Subcutaneous adipose tissue (tissue), 4 donors: ENCODE measurements at places on chromosomes 5 and 9. TPM values are rescaled to one million over a fixed set of nuclear protein-coding genes. Genes with fewer than 3 reads are reported as not detected.

The FABP6 gene
- not detected for total RNA-seq

The OR1J2 gene
- not detected for total RNA-seq

The C5orf58 gene
- 1.5 TPM for total RNA-seq

The ADCY2 gene
- total RNA-seq: 18.5 TPM

The OMD gene
- total RNA-seq: 35.0 TPM

The HTR1A gene
- not detected for total RNA-seq

The WDR31 gene
- total RNA-seq: 1.4 TPM

The LECT2 gene
- total RNA-seq: not detected

The GHR gene
- 191 TPM for total RNA-seq

The MAP3K1 gene
- total RNA-seq: 19.9 TPM

The SPATA31A1 gene
- total RNA-seq: not detected

The ZBTB34 gene
- 19.7 TPM for total RNA-seq

The HMCN2 gene
- total RNA-seq: 4.6 TPM

The NR2F1-AS1 gene
- 6.4 TPM for total RNA-seq

The PCDHA12 gene
- total RNA-seq: 0.19 TPM

The PCDHA9 gene
- under 0.01 TPM for total RNA-seq

The FAM153A gene
- total RNA-seq: 13.9 TPM

The CYSRT1 gene
- total RNA-seq: 0.34 TPM

The NKD2 gene
- total RNA-seq: not detected

The C8G gene
- total RNA-seq: not detected

The AGXT2 gene
- total RNA-seq: not detected

The MAP1B gene
- 174 TPM for total RNA-seq

The HDHD3 gene
- 17.4 TPM for total RNA-seq

The PFN3 gene
- not detected for total RNA-seq

The FGF10 gene
- total RNA-seq: 11.6 TPM

The TSSK1B gene
- not detected for total RNA-seq

The PIP5KL1 gene
- total RNA-seq: 0.44 TPM

The C9orf153 gene
- 1.5 TPM for total RNA-seq

The SEMA5A gene
- 2.6 TPM for total RNA-seq

The ST8SIA4 gene
- total RNA-seq: 14.0 TPM

The PNPLA7 gene
- total RNA-seq: 13.0 TPM

The CCIN gene
- 0.34 TPM for total RNA-seq

The CARTPT gene
- total RNA-seq: not detected

The FGFR4 gene
- total RNA-seq: not detected

The RANBP3L gene
- 4.2 TPM for total RNA-seq

The FRMD3 gene
- total RNA-seq: 17.4 TPM

The ANKRD31 gene
- 0.17 TPM for total RNA-seq

The NCS1 gene
- 4.4 TPM for total RNA-seq

The KIF24 gene
- total RNA-seq: 1.4 TPM

The SMIM33 gene
- not detected for total RNA-seq

The HINT1 gene
- 160 TPM for total RNA-seq

The ABO gene
- 1.8 TPM for total RNA-seq

The PRRX2 gene
- 3.4 TPM for total RNA-seq

The EIF4E1B gene
- not detected for total RNA-seq

The GKAP1 gene
- total RNA-seq: 16.1 TPM

The EDIL3 gene
- total RNA-seq: 11.7 TPM

The MLANA gene
- total RNA-seq: not detected

The ARL10 gene
- 12.6 TPM for total RNA-seq

The SYK gene
- 72.4 TPM for total RNA-seq

The C9 gene
- not detected for total RNA-seq

The SARDH gene
- total RNA-seq: 0.34 TPM

The SCGB3A1 gene
- total RNA-seq: not detected

The GALNT12 gene
- total RNA-seq: 8.5 TPM

The HDAC3 gene
- 42.1 TPM for total RNA-seq
